ENCODE measurements at places on chromosomes 2 and 18.

- no peak for ATAC-seq
Observed at GRCh38 chr18:7678389-7678788, 111.3 kb downstream of the PTPRM start.

GRCh38 chr2:241505086-241505780, 3.2 kb downstream of the STK25 start:
- ATAC-seq: no peak

DNA sequence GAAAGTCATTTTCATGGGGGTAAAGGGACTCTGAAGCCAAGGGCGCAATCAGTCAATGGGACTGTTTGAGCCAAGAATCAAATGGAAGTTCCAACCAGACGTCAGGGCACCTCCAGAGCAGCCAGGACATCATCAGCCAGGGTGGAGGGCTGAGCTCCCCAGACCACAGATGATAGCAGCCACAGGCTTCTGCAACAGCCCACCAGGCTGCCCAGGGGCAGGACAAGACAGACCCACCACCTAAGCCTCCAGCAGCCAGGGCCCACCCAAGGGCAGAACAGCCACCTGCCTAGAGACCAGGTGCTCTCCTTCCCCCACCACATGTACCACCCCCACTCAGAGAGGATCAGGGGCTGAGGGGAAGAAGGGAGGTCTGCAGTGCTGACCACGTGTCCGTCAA, 53.8 kb upstream of the SLC66A3 start:
- ATAC-seq: no peak

- no peak for ATAC-seq
Observed at GRCh38 chr2:214593727-214594126, 182.9 kb downstream of the VWC2L start.

DNA sequence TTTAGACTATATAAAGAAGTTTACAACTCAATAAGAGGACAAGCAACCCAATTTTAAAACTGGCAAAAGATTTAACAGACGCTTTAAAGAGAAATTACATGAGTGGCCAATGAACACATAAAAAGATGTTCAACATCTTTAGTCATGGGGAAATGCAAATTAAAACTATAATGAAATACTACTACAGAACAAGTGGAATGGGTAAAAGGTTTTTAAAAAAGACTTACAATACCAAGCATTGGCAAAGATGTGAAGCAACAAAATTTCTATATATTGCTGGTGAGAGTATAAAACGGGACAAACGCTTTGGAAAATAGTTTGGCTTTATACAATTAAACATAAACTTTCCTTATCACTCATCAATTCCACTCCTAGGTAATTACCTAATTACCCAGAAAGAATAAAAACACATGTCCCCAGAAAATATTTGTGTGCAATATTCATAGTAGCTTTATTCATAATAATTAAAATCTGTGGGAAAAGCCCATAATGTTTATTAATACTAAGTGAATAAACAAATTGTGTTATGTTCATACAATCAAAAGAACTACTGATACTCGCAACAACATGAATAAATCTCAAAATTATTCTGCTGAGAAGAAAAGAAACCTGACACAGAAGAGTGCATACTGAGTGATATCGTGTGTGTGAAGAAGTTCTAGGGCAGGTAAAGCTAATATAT, 76.7 kb upstream of the MYCN start:
- ATAC-seq: no peak

- ATAC-seq: no peak
Observed at GRCh38 chr2:66569321-66569851, 134.5 kb downstream of the MEIS1 start.

GRCh38 chr2:172103471-172104272, 972 bp upstream of the DLX2 start:
- peak; percentile 26 for ATAC-seq

GRCh38 chr18:56615738-56616520, 22.5 kb downstream of the TXNL1 start:
- no peak for ATAC-seq

DNA sequence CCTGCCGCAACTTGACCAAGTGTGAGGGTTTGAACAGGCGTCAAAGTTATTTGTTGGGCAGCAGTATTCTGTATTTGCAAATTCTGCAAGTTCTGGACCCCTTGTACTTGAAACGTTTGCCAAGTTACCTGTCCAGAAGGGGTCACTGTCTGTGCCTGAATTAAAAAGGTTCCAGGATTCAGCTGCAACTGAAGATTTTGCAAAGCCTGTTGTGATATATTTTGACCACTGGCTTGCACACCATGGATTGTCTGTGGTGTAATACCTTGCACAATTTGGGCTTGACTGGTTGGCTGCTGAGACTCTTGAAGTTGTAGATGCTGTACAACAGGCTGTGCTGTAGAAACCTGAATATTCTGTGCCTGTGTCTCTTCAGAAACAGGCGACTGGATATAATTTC, 10.2 kb downstream of the SP3 start:
- ATAC-seq: no peak

DNA sequence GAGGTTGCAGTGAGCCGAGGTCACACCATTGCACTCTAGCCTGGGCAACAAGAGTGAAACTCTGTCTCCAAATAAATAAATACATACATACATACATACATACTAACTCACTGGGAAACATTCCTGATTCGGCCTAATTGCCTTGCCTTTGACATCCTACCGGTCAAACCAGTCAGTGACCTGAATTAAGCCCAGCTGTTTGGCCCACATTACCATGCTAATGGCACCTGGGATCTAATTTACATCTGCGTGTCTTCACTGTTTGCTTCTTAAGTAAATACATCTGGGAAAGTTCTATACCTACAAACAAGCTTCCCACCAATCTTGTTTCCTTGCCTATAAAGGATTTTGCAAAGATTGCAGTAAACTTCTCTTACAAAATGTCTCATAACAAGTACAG, 230.2 kb upstream of the ZC3H15 start:
- no peak for ATAC-seq

- no peak for ATAC-seq
Observed at GRCh38 chr2:128637481-128638155, 318.9 kb upstream of the HS6ST1 start.

- ATAC-seq: no peak
Observed at GRCh38 chr2:120442541-120442922, 96.6 kb downstream of the INHBB start.

DNA sequence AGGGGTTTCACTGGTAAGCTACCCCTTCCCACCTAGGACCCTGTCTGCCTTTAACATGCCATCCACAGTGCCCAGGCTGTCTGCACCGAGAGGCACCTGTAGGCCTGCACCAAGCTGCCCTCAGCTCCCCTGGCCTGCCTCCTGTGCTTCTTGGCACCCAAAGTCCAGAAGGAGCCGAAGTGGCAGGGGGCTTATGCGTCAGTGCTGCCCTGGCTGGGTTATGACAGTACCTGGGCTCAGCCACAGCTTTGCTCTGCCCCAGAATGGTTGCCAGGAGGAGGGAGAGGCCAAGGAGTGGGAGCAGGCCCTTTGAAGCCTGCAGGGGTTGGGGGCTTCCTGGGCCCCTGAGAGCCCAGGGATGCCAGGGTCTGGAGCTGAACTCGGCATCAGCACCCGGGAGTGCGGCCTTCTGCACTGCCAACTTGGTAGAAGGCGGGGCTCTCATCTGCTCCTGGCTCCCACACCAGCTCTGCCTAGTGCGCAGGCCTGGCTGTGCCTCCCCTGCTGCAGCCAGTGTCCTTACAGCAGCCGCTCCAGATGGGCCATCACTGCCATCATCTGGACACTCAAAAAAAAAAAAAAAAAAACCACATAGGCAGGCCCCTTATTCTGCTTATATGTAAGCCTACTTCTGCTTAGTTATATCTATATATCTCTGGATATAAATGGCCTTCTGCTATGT, 155.4 kb downstream of the THSD7B start:
- no peak for ATAC-seq

- ATAC-seq: no peak
Observed at GRCh38 chr2:8496617-8497016, 185.2 kb upstream of the ID2 start.

DNA sequence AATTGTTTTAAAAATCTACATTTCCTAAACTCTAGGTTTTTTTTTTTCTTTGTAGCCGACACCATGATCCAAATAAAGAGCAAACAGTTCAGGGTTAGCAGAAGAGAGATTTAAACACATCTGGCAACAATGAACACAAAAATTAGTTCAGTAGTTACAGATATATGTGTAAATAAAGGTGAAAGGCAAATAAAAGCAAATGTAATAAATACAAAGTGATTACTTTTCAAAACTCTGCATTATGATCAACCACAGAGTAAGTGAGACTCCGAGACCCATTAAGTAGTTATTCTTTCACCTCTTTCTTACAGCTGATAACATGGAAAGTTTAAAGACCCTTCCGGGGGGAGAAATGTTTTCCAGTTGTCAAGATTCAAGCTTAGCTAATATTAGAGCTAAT, 716 bp downstream of the CALCRL start:
- no peak for ATAC-seq

DNA sequence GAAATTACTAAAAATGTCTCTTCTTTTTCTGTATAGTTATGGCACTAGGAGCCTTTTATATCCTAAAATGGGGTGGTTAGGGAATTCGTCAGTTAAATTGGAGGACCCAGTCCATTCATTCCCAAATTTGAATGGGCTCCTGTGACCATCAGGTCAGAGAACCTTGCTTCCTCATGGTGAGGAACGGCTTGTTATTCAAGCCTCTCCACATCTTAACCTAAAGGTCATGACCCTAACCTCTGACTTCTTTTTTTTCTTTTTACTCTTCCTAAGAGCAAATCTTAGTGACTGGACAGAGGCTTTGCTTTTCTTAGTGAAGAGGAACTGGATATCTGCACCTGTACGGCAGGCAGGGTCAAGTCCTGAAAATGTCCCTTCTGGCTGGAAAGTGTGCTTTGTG, 53.1 kb downstream of the GREB1L start:
- ATAC-seq: no peak

DNA sequence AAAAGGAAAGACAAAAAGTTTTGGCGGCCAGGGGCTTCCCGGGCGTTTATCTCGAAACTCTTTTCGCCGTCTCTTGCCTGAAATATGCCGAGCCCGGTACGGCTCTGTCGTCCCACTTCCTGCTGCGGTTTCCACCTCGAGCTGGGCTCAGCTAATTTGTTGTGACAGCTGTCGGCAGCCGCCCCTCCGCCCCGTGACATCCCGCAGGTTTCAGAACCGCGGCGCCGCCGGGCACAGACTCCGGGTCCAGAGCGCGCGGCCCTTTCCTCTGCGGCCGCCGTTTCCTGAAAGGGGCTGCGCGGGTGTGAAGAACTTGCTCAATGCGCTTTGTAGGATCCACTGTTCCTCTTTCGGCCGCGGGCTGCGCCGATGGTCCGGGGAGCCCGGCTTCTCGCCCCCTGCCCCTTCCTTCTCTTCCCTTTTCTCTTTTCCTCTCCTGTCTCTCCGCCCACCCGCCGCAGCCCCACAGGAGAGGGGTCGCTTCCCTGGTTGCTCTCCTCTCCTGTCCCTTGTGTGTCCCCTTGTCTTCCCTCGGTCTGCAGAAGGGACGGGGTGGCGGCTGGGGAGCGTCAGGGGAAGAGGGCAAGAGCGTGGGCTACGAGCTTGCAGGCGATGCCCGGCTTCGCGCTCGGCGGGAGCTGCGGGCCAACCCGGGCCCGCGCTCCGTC, 648 bp downstream of the ARID5A start:
- ATAC-seq: peak; percentile 52

DNA sequence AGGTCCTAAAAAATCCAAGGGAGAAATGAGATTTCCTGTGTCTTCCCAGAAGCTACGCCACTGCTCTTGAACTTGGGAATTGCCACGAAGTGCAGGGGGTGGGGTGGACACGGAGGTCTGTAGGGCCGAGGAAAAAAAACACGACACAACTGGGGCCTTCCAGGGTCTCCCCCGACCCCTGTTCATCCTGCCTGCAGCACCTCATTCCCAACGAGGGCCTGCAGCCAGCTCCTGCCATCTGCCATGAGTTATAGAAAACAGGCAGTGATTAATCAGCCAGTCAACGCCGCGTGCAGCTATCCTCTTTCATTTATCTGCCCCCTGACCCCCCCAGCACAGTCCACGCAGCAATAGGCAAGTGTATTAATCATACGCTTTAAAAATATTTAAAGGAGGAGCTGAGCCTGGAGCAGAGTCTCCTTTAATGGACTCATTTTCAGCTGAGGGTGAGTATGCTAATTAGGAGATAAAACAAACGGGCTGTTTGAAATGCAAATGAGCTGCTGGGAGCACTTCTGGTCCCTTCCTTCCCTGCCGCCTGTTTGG, 209.9 kb downstream of the TFCP2L1 start:
- ATAC-seq: peak; percentile 46

DNA sequence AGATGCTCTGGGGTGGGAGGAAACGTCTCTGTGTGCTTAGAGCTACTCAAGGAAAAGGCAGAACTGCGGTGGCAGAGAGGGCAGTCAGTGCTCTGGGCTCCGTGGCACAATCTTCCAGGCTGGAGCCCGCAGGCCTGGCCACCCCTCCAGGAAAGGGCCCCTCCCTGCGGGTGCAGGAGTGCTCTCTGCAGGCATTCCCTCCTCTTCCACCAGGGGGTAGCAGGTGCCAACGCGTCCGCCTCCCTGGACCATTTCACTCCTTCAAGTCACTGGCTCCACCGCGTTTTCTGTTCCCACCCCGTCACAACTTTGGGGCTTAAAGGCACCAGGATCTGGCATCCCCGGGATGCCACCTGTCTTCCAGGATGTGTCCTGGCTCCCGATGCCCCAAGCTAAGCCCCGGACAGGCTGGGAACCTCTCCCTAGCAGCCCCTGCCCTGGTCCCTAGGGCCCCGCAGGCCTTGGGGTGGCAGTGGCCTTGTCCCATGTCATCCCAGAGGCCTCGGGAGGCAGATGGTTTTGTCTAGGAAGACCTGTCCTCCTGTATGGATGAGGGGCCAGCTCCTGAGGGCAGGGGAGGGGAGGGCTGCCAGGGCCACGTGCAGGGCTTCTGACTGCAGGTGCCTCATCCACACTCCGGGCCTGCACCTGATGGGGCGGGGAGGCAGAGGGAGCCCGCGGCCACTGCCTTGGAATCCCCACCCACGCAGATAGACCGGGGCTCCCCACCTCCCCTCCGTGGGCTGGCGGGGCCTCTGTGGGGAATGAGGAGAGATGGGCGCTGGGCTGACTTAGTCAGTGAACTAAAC, 26.4 kb downstream of the KCNIP3 start:
- ATAC-seq: no peak

DNA sequence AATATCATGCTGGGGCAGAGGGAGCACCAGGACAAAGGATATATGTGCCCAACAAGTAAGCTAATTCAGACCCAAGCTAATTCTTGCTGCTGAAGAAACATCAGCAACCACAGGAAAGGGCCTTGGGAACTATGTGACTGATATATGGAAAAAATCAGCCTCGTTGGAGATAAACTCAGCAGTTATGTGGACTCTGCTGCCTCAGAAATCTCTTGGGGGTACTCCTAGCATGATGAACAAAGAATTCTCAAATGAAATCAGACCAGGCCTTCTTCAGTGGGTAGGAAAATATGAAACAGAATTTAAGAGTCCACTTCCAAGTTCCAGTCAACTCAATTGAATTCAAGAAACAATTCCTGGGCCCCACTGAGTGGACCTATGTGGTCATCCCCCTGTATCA, 367.9 kb downstream of the TNS1 start:
- no peak for ATAC-seq

GRCh38 chr2:222844323-222844722, 16.5 kb upstream of the ACSL3 start:
- ATAC-seq: no peak
